Naive thymus-derived CD8-positive, alpha-beta T cell (primary cell): ENCODE measurements at places on chromosomes 7 and 10.
A peak's percentile ranks its signal among the peaks of the same experiment; 100 is the strongest.

DNA sequence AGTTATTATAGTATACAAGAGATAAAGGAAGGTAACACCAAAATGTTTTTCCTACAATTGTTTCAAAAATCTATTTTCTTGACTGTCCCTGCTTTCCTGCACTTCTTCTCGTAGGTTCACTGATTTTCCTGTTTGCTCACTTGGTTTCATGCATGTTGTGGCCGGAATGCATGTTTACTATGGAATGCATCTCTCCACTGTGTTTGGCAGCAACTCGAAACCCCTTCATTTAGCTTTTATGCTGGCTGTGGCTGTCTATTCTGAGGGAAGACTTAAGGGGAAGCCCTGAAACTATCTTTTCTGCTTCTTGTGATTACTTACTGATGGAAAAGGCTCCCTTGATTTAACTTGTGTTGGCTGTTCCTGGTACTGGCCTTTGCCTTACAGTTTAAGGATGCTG lies 120.3 kb downstream of the NRG3 start:
- no peak for DNase-seq

- no peak for DNase-seq
These were observed 5.4 kb downstream of the LOXL4 start for GRCh38 chr10:98262571-98262970.

- DNase-seq = no peak
These were observed 219.1 kb downstream of the MAD1L1 start for GRCh38 chr7:2013381-2014311.

DNA sequence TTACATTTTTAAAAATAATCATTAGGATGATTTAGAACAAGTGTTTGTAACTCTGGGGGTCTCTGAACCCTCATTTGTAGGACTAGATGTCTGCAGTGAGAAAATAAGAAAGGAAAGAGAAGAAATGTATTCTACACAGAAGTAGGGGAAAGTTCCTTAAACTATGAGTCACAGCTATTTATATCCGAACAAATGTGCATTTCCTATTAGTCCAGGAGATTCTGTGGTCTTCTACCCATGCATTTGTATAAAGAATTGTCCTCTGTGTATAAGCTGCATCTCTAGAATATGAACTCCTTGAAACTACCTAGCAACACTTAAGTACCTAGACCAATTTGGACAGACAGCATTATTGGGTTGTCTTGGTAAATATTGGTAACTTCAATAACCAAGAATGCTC lies 15.9 kb upstream of the CD36 start:
- DNase-seq = no peak

GRCh38 chr7:158887594-158887993 lies 31.2 kb downstream of the DYNC2I1 start:
- no peak for DNase-seq

GRCh38 chr7:117803476-117803875 lies 69.8 kb downstream of the CTTNBP2 start:
- no peak for DNase-seq

DNA sequence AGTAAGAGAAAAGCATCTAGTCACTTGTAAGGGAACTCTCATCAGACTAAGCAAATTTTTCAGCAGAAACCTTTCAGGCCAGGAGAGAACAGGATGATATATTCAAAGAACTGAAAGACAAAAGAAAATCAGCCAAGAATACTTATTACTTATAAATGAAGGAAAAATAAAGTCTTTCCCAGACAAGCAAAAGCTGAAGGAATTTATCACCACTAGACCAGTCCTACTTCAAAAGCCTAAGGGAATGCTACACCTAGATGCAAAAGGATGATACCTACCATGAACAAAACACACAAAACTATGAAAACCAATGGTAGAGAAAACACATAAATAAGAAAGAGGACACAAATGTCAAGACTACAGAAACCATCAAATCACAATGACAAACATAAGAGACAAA lies 126.6 kb upstream of the ABCB5 start:
- no peak for DNase-seq

- no peak for DNase-seq
These were observed at the start of gene SEMA3E for GRCh38 chr7:83648464-83649241. Gene SEMA3E, minus strand, starts transcription at chr7:83649139.

DNA sequence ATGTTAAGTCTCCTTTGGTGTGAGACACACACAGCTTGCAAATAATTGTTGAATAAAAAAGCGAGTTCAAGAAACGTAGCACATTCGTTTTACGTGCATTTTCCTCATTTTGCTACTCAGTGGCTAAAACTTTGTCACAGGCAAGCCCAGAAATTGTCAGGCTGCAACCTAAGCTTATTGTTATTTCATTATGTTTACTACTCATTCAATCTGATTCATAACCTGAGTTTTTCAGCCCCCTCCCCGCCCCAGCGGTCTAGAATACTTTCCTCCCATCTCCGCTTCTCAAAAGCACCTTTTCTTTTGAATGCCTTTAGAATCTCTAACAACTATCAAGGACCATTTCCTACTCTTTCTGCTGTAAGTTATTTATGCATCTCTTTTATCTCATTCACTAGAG lies 1.1 kb downstream of the FAM133B start:
- DNase-seq = no peak

DNA sequence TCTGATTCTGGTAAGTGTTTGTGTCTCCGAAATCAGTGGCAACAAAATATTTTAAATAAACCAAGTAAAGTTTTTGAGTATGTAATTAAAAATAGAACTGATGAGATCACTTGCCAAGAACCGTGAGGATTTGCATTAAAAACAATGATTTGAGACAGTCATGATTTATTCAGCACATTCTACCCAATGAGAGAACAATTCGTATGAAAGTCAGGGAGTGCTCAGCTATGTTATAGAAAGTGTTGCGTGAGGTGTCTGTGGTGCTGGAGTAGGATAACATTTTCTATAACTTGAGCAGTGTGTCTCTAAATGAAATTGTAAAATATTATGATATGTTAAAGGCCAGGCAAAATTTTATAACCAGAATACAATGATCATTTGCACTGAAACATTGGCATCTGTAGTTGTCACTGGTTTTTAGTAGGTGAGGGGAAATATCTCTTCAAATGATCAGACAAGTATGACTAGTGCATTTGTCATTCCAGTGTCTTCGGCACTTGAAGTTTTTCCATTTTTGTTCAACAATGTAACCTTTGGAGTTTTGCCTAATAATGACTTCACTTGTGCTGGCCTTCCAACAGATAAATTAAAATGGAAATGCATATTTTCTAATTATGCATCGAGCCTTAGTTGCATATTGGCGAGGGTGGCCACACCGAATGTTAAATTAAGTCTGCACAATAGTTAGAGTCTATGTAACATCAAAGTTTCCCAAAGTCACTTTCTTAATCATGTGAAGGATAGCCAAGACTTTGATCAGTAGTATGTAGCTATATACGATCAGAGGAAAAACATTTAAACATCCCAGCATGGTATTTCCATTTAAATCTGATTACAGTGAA lies 335.9 kb downstream of the GFRA1 start:
- DNase-seq = no peak

DNA sequence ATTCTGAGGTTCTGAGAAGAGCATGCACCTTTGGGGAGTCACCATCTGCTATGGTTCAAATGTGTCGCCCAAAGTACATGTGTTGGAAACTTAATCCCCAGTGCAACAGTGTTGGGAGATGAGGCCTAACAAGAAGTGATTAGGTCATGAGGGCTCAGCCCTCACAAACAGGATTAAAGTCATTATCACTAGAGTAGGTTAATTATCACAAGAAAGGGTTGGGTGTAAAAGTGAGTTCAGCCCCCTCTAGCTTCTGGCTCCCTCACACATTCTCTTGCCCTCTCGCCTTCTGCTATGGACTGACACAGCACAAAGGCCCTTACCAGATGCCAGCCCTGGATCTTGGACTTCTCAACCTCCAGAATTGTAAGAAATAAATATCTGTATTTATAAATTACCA lies 100.3 kb upstream of the C10orf90 start:
- DNase-seq = no peak

DNA sequence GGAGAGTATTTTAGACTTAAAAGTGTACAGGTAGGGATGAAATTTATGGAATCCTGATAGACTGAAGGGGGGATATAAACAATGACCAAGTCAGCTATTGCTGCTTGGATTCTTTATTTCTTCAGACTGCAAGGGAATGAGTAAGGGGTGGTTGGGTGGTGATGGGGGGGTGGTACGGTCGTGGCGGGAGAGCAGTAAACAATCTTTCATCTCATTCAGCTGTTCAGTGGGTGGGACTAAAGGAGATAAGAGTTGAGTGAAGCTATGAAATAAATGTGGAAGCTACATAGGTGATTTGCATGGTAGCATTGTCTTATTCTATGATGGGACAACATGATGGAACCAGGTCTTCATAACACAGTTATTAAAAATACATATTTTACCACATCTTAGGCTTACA lies 1.8 kb downstream of the SEPTIN7 start:
- peak; percentile 10 for DNase-seq

DNA sequence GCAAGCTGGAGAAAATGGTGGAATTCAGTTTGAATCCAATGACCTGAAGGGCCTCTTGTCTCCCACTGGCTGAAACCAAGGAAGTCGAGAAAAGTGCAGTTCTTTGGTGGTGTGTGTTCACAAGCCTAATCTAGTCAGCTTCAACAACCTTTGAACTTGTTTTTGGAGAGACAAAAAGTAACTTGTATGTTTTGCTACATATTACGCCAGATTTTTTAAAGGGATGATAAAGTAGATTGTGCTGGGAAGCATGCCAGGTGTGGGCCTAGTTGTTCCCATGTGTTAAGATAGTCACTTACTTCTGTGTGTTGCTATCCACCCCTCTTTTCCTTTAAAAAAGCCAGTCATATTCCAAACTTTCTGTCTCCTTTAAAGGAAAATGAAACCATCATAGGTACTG lies 79.7 kb upstream of the FAM3C start:
- DNase-seq = no peak

DNA sequence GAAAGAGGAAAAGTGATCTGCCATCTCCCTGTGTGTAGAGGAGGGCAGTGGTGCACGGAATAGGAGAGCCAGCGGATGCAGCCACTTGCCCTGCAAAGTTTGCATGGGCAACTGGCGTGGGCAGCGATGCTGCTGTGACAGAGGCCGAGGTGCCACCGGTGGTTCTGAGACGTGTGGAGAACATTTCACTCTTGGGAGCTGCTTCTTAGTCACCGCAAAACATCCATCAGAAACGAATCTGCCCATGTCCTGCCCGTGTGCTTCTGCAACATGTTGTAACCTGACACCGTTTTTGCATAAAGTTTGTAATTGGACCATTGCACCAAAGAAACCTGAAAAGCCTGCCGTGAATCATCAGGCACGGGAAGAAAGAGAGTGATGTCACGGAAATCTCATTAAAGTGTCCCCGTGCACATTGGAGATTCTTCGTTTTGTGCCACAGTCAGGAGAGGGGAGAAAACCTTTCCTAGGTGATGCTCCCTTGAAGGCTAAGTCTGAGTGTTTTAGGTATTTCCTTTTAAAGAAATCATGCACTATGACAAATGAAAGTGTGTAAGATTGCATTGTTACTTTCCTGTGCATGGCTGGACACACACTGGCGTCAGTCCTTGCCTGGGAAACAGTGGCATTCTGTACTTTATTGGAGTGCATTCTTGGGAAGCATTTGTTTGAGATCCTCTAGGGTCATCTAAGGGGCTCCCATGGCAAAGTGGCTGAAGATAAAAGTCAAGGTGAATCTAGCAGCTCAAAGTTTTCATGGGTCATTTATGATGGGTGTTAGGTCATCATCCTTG lies 302.6 kb downstream of the KLF6 start:
- DNase-seq = no peak

DNA sequence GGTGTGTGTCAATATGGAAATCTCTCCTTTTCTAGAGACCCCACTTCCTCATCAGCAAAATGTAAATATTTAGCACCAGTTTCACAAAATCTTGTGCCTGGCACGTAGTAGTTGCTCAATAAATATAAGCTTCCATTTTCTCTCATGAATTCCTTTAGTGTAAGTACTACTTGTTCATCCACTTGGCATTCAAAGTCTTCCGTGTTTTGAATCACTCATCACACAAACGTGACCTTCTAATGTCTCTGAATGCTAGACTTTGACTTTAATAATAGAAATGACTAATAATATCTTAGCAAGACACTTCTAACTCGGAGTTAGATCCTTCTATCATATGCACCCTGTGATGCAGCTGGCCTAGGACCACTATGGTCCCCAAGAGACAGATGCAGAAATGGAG lies 168.7 kb upstream of the ZNF32 start:
- DNase-seq = no peak

- DNase-seq = peak; percentile 53
These were observed 35.1 kb downstream of the PDGFA start for GRCh38 chr7:484356-485101.

- no peak for DNase-seq
These were observed 16.5 kb downstream of the WDR86 start for GRCh38 chr7:151393031-151393977.

DNA sequence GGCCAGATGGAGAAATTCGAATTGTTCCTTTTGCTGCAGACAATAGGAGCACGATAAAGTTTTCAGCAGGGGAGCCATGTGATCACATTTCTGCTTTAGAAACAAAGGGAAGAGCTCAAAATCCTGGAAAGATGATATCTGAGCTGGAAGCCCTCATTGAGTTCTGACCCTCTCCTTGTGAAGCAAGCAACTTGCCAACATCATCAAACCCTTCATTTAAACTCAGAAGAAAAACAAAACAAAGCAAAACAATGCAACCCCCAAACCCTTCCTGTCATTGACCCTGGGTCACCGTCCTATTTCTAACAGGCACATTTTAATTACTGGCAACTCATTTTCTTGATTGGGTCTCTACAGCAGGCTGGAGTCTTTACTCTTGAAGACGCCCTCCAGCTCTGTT lies 198.3 kb upstream of the ZNF32 start:
- DNase-seq = no peak

DNA sequence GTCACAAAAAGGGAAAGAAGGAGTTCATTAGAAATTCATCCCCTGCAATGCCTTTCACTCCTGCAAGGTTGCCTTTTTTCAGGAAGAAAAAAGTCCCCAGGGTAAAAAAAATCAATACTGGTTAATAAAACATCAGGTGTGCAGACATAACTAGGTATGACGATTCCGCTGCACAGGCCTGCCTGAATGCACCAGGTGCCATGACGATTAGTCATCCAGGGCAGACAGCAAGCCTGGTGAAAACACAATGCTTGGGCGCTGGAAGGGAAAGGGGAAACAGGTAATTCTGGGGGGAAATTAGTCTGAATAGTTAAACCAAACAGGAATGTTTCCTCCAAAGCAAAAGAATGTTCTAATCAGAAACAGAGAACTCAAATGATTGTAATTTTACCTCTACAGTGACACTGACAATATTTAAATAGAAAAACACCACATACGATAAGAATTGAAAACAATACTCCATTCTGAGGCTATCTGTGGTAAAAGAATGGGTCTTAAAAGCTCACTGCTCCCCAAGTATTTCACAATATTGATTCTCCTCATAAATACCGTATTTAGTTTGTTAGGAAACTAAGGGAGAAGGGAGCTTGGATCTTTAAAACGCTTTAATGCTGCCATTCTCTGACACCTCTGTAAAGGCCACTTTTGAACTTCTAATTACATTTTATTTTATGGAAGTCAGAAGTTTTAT lies 45.2 kb downstream of the VPS41 start:
- DNase-seq = no peak

DNA sequence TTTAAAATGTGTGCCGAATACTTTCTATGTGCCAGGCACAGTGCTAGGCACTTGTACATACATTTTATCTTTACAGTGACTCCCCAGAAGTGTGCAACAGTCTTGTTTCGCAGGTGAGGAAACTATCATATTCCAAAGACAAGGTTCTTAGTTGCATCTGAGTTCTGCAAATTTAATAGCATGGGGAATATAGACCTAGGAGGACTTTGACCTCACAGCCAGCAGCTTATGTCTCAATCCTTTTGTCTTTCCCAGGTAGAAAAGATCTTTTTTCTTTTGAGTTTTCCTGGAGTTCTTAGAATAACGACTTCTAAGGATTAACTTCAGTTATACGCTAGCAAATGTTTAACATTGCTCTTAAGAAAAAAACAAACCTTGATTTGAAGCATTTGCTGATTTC lies 482.8 kb upstream of the ZMIZ1 start:
- DNase-seq = no peak
